H1 (cell line): ENCODE measurements at places on chromosomes 6 and 20.

DNA sequence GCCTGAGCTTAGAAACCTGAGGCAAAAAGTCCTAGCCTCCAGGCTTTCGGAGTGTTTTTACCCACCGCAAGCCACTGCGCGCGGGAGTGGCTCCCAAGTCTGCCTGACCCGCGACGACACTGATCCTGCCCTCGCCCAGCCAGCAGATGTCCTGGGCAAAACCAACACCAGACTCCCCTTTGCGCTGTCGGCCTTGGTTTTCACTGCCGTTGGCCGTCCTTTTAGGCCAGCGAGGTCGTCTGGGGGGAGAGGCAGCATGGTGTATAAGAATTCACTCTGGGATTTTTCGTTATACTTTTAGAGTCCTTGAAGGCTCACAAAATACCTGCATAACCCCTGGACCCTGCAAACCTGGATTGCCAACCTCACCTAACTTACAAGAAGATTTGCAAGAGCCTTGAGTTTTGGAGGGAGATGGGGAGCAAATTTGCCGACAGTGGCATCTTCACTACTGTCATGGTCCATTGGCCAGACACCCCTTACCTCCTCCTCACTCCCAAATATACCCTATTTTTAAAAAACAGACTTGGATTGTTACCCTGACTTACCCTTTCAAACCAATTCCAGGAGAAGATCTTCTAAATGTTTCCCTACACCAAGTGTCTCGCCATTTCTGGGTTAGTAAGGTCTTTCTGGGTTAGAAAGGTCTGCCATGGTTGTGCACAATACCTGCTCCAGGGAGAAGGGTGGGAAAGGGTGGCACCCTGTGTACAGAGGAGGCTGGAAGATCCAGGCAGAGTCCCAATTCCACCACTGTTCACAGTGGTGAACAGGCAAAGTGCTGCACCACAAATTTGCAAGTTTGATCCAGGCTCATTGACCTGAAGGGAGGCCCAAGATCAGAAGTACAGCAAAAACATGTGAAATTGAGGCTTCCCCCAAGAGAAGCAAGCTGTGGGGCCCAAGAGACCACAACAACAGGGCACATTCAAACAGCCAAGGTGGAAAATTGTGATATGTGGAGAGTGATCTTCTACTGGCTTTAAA, 4.4 kb downstream of the FOXA2 start:
- DNase-seq, result no peak

- DNase-seq, result no peak
Measured at GRCh38 chr6:156840606-156841005, 63.4 kb downstream of the ARID1B start.

DNA sequence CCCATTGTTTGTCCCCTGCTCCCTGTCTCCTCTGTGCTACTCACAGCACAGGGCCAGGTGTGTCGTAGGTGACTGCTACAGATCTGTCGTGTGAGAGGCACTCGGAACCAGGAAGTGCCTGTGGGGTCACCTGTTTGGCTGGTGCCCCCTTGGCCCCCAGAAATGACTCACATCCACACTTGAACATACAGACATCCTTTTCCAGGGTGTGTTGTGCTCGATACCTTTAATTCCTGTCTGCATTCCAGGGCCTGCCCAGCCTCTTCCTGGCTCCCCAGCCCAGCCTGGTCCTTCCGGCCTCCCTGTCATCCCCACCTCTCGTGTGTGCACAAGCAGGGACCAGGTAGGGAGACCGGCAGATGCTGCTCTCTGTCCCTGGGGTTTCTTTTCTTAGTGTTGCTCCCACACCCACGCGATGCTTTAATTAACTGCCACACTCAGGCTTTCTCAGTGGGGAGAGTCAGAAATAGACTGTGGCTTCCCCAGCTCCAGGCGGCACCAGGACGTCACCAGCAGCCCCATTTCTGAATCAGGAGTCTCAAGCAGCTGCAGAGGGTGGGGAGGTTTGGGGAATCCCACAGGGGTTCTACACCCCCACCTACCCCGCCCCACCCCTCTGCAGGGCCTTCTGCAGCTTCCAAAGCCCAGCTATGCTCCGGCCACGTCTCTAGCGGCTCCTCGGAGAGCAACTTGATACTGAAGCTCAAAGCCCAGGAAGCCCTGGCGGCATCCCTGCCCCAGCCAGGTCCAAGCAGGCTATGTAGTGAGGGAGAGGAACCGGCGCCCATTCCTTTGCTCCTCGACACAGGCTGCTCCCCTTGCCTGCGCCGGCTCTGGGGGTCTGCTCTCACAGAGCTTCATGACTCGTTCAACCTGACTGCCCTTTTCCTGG, 102.2 kb downstream of the SYCP2 start:
- DNase-seq, result peak; percentile 40

GRCh38 chr20:63194797-63195173, 21.1 kb downstream of the YTHDF1 start:
- DNase-seq, result no peak

- no peak for DNase-seq
Measured at GRCh38 chr6:148226284-148226683, 116.4 kb upstream of the SASH1 start.

DNA sequence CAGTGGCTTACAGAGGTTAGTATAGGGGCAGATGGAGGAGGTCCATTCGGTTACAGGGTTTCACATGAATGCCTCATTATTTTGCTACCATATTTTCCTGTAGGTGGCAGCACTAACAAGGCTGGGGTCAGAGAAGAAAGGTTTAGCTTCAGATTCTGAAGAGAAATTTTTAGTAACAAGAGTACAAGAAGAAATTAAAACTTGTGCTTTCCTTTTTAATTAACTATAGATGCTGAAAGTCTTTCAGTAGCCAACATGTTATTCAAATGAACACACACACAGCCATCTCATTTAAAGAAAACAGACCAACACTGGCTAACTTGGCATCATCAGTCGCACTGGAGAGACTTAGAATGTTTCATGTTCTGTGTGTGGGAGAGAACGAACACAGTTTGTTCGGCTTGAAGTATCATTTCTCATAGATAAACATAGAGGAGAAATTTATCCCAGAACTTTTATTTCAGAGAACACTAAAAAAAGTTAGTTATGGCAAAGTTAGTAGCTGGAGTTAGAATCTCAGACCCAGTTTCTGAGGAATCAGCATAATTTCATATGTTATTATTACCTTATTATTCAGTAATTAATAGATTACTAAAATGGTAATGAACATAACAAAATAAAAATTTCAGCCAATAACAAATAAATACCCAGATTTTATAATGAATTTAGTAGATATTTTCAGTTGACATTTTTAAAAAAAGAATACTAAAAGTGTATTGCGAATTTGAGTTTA, 314.0 kb upstream of the RSPO3 start:
- no peak for DNase-seq

GRCh38 chr6:72533606-72534005, 88.3 kb upstream of the KCNQ5 start:
- no peak for DNase-seq

DNA sequence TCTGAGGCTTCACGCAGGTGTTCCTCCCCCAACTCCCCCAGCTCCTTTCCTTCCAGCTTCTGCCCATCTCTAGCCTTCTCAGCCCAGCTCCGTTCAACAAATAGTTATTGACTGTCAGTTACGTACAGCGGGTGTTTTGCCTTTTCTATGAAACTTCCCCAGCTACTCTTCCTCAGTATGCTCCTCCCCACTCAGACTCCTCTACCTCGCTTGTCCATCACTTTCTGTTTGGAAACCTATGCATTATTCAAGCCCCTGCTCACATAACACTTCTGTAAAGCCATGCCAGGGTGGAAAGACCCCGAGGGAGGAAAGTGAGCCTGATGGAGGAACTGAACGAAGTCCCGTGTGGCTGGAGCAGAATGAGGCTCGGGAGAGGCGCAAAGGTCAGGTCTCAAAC, 44.2 kb upstream of the NR2E1 start:
- DNase-seq, result no peak

- no peak for DNase-seq
Measured at GRCh38 chr6:77430504-77430903, 32.8 kb downstream of the HTR1B start.

GRCh38 chr20:47296950-47297349, 59.5 kb downstream of the ZMYND8 start:
- no peak for DNase-seq

DNA sequence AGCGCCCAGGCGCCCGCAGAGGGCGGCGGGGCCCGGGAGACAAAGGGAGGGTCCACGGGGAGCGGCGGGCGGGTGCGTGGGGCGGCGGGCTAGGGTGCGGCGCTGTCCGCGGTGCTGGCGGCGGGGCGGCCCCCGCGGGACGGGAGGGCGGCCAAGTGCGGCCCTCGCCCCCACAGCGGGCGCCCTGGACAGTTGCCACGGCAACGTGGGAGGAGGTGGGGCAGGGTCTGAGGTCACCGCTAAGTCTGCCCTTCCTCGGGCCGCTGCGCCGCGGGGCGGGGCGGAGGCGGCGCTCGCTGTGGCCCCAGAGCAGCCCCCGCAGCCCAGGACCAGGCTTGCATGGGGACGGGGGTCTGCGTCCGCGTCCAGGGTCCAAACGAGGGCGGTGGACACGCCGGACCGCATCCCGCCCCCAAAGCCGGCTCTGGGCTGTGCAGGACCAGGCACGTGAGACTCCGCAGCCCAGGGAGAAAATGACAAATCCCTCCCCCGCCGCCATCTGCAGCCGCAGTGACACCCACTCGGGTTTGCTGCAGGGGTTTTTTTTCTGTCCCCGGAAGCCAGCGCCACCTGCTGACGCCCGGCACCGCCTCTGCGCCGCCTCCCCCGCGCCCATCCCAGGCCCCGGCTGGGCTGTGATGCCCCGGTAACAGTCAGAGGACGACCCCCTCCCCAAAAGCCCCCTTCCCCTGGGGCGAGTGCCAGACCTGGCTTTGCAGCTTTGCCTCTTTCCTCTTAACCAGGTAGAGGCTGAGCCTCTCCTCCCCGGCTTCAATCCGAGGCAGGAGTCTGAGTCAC, 36.8 kb downstream of the YTHDF1 start:
- no peak for DNase-seq

- no peak for DNase-seq
Measured at GRCh38 chr6:69881322-69882151, 15.2 kb downstream of the COL19A1 start.
